ENCODE measurements at places on chromosomes 11 and 22.

GRCh38 chr11:41308286-41308685 lies 151.2 kb downstream of the LRRC4C start:
- DNase-seq = no peak

DNA sequence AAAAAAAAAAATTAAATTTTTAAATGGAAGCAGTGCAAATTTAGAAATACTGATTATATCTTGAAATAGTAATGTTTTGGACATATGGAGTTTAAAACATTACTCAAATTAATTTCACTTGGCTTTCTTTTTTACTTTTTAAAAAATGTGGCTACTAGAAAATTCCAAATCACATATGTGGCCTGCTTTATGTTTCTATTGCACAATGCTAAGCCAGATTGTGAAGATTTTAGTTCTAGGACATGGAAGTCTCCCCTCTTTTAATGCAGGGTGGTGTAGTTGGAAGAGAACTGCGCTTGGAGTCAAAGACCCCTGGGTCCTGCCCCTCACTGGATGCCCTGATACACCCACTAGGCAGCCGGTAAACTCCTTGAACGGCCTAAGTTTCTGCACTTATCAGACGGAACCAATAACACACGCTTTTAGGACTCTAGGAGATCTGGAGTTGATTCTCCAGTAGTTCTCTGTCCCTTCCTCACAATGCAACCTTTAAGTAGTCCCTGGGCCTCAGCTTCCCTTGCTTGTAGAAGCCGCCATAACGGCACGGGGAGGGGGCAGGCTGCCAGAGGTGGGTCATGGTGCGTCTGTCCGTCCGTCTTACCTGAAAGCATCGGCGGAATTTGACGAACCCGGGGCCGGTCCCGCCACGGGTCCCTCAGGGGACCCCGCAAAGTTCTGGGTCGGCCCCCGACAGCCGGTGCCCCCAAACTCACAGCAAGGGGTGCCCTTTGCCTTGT lies 505 bp downstream of the FAM227A start:
- DNase-seq = peak; percentile 25

- peak; percentile 42 for DNase-seq
Observed at GRCh38 chr11:62601122-62601371, 618 bp downstream of the MTA2 start.

GRCh38 chr11:114262681-114263512 lies 33.3 kb upstream of the NNMT start:
- peak; percentile 47 for DNase-seq

GRCh38 chr11:68581439-68581838 lies 102.9 kb upstream of the GAL start:
- no peak for DNase-seq

DNA sequence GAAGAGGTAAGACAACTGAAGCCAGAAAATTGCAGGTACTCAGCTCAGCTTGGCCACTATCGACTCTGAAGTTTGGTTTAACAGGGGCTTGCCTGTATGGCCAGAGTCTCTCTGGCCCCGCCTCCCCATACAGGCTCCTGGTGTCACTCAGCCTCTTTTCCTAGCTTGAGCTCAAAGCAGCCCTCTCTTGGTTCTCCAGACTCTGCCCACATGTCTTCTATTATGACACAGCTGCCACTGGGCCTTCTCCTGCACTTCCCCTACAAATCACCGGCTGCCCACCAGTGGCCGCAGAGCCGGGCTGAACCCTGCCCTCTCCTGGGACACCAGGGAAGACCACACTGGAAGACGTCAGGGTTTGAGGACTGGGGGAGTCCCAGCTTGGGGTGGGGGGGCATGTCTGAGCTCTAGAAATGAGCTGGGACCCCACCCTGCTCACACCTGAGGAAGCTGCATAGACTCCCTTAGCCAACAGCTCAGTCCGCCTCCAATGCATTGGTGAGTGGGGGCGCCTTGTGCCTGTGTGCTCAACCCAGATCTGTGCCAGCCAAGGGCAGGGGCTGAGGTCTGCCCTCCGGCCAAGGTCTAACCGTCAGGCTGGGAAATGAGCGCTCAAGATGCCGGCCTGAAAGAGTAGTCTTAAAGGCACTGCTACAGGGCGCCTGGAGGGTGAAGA lies 94.4 kb upstream of the LMO1 start:
- no peak for DNase-seq

- no peak for DNase-seq
Observed at GRCh38 chr11:15192005-15192556, 77.4 kb downstream of the INSC start.

DNA sequence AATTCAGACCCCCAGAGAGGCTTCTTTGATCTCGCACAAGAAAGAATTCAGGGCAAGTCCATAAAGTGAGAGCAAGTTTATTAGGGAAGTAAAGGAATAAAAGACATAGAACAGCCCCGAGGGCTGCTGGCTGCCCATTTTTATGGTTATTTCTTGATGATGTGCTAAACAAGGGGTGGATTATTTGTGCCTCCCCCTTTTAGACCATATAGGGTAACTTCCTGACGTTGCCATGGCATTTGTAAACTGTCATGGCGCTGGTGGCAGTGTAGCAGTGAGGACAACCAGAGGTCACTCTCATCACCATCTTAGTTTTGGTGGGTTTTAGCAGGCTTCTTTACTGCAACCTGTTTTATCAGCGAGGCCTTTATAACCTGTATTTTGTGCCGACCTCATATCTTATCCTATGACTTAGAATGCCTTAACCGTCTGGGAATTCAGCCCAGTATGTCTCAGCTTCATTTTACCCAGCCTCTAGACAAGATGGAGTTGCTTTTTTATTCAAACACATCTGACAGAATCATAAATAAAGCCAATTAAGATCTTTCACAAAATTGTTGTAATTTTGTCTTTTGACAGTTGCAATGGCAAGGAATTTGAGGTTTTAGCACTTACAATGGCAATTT lies 7.6 kb downstream of the DDIAS start:
- DNase-seq = no peak

GRCh38 chr11:99952816-99953215 lies 734.3 kb upstream of the ARHGAP42 start:
- DNase-seq = peak; percentile 80

DNA sequence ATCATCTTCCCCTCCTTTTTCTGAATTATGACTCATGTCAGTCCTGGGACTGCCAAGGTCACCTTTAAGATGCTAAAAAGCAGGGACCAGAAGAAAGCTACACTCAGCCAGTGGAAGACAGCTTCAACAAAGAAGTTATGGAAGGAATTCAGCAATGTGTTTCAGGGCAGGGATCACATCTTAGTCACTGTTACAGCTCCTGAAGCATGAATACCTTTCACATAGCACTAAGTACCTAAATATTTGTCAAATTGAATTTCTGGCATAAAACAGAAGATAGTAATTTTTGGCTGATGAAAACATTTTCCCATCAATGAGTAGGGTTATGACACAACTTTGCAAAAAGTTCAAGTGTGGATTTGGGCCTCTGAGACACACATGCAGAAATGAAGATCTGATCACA lies 5.2 kb downstream of the DDB1 start:
- no peak for DNase-seq

DNA sequence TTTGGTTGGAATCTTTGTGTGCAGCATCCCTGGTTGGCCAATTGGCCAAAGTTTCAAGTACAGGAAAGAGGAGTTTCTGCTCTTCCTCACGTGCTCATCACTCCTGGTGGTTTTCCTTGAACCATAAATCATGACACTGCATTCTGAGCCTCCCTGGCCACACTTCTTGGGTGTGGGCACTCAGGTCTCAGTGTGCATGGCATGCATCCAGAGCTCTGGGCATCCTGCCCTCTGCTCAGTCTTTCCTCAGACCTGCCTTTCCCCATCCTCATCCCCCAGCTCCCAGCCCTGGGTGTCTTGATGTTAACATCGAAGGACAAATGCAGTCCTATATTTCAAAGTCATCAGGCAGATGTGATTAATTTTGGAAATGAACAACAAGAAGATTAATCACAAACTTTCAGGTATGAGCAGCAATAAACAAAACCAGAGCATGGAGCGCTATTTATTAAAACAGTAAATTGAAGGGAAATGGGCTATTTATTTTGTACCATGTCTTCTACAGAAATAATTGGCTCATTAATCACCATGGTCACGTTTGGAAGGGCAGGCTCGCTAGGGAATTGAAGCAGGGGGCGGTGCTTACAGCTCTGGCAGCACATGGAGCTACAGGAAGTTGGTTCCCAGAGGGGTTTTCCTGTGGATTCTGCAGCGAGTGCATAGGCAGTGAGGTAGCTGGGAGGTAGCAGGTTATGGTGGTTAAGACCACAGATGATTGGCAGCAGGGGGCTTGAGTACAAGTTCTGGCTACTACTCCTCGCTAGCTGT lies 89.6 kb downstream of the CSNK2A3 start:
- DNase-seq = no peak

DNA sequence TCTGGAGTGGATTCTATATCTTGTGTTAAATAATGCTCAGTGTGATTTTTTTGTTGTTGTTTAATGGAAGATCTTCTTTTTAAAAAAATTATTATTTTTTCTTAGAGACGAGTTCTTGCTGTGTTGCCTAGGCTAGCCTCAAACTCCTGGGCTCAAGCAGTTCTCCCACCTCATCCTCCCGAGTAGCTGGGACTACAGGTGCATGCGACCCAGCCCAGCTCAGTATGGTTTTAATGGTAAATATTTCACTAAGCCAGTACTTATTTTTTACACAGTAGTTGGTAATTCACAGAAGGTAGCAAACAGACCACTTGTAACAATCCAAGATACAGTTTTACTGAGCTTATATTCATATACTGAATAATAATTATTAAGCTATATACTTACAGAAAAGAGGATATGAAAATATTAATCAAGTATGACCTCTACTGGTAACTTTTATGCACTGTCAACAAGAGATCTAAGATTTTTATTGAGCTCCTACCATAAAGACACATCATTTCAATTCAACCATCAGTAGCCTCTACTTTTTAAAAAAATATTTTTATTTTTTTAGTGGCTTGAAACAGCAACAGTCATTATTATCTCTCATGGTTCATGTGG lies 6.1 kb upstream of the CD59 start:
- peak; percentile 39 for DNase-seq

GRCh38 chr11:35116245-35116644 lies 22.7 kb upstream of the CD44 start:
- no peak for DNase-seq

GRCh38 chr11:66007201-66007634 lies 4.6 kb upstream of the CST6 start:
- peak; percentile 34 for DNase-seq

DNA sequence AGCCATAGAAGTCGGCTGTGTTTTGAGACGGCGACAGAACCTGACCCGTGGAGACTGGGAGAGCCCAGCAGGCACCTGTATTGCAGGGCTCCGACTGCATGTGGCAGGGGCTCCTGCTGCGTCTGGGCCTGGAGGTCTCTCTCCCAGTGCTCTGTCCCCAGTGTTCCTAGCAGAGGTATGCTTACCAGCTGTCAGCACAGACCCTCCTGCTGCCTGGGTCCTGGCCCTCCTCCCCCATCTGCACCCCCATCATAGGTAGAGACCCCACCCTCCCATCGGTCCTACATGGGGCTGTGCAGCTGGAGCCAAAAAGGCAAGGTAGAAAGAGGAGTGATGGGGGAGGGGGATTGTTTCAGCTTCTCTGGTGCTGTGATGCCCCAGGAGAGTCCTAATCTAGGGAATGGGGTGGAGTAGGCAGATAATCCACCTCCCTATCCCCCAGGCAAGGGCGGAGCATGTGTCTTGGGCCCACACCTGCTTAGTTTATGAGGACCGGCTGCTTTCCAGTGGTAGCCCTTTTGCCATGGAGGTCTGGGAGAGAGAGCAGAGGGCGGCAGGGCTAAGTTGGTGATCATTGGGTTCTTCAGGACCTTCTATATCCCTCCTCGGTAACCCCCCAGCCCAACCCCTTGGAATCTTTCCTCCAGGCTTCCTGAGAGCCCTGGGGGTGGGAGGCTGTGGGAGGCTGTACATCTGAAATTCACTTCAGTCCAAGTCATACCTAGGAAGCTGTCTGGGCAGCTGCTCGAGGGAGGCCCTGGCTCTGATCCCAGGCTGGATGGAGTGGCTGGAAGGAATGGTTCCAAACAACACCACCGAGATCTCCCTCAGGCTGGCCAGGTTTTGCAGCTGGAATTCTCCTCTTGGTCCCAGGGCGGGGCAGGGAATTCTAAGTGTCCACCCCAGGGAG lies 5.3 kb downstream of the SLC7A4 start:
- peak; percentile 64 for DNase-seq

DNA sequence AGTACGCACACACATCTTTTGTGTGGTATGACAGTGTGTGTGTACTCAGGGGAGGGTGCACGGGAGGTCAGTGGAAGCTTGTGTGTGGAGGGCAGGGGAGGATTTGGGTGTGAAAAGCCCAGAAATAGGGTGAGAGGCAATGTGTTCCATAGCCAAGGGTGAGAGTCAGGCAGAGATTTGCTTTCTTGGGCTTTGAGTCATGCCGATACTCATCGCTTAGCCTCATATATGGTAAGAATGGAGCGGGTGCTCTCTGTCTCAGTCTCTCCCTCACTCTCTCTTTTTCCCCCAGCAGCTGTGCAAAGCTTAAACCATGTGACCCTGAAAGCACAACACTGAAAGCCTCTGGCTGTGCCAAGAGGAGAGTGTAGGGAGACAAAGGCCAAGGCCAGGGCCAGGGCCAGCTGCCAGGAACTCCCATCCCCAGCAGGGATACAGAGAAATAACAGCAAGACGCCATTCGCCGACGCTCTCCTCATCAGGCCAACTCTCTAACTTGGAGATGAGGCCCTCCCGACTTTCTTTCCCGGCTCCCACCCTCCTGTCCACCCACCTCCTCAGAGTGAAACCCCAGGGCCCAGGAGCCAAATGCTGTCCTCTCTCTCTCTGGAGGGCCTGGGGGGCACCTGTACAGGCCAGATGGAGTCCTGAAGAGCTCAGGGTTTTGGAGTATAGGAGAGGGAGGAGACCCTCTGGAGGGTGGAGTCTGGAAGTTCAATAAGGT lies 20.3 kb upstream of the MICAL3 start:
- no peak for DNase-seq

GRCh38 chr11:76695771-76696170 lies 25.2 kb upstream of the LRRC32 start:
- no peak for DNase-seq

- no peak for DNase-seq
Observed at GRCh38 chr22:46935506-46936377, 173.3 kb downstream of the TBC1D22A start.

DNA sequence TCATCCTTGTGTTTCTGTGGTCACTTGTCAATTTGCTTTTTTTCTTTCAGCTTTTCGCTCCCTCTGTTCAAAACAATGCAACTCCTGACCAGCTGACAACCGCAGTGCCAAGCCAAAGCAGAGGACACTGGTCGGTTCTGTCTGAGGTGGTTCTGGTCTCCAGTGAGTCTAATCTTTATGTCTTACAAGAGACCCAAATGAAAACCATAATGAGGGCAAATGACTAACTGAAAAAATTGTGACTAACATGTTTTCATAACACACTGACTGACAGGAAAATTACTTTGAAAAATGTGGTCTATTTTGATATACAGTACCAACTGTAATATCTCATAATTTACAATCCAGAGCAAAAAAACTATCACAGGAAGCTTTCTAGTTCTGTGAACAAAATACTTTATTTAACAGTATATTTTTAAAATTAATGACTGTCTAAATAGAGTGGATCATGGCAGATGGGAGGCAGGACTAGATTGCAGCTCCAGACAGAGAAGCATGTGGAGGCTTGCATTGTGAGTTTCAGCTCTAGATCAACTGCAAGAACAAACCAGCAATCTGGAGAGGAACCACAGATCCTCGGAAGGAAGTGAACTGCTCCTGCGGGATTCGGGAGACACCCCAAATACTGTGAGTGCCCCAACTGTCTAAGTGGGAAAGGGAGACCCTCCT lies 311.8 kb downstream of the SBF2 start:
- peak; percentile 57 for DNase-seq
